ENCODE measurements at places on chromosomes 3 and 15.

GRCh38 chr3:108416111-108416869 lies 94.1 kb downstream of the MYH15 start:
- DNase-seq: no peak

GRCh38 chr15:70687482-70687881 lies 75.9 kb downstream of the UACA start:
- DNase-seq: no peak

- DNase-seq: no peak
These were observed 64.8 kb upstream of the THSD4 start for GRCh38 chr15:71050461-71050860.

GRCh38 chr3:132805071-132805470 lies 82.9 kb upstream of the NPHP3 start:
- DNase-seq: no peak

DNA sequence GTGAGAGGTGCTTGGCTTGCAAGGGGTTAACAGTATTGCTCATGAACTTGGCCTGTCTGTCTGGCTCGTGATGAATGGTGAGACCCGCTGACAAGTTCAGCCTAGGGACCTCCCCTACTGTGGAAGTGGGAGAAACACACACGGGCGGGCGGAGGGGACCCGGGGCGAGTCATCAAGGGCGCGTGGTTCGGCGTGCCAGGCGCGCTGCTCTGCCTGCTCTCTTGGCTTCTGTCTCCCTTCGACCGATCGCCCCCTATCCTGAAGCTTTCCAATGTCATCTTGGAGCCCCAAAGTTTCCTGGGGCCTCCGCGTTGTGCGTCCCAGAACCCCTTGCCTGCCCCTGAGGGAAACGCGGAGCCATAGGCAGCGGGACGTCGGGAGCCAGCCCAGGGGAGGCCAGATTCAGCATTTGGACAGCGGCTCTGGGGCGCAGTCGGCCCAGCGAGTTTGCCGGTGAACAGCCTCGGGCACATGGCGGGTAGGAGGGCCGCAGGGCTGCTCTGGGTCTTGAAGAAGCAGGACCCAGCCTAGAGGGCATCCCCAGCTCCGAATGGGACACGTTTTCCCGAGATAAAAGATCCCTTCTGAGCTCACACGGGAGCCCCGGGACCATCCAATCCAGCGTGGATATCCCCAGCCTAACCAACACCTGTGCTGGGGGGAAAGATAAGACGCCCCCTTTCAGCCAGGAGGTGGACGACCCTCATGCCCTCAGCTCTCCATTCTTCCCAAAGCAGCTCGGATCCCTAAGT lies 27.0 kb upstream of the POLG start:
- peak; percentile 82 for DNase-seq

DNA sequence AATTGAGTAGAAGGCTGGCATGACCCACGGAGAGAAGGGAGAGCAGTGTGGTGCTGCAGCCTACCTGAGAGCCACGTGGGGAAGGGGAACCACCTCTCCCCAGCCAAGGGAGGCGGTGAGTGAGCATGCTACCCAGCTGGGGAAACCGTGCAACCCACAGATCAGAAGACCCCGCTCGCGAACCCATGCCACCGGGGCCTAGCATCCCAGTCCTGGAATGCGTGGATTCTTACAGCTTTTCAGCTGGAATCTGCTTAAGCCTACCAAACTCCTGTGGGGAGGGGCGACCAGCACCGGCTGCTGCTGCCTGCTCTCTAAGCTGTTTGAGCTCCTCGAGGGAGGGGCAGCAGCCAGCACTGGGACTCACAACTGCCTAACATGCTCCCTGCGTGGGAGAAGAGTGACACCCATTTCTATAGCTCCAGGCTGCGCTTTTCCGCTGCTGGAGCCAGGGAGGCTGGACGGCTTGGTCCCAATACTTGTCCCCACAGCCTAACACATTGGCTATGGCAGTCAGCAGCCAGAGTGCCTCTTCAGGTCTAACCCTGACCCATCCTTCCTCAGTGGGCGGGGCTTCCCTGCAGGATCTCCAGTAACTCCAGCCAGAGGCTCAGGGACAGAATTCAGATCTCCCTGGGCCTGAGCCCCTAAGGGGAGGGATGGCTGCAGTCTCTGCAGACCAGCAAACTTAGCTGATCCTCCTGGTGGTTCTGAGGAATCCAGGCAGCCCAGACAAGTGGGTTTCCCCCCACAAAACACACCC lies 20.0 kb upstream of the TEX55 start:
- DNase-seq: no peak

GRCh38 chr3:185846037-185846436 lies 21.2 kb upstream of the IGF2BP2 start:
- no peak for DNase-seq

DNA sequence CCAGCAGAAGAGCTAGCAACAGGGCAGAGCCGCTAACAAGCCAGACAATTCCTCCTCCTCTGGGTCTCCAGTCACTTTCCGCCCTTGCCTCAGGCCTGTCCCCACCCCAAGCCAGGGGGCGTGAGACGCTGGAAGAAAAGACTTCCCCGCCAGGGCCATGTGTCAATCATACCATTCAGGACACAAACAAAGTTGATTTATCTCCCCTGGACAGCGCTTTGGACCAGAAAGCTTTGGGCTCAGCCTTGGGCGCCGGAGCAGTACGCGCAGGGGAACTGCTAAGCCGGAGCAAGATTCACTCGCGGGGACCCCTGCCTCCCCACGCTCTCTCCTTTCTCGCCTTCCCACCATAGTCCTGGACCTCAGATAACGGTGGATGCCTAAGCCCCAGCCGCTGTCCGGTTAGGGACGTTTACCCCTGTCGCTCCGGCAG lies 479 bp downstream of the LRRC2 start:
- DNase-seq: no peak

DNA sequence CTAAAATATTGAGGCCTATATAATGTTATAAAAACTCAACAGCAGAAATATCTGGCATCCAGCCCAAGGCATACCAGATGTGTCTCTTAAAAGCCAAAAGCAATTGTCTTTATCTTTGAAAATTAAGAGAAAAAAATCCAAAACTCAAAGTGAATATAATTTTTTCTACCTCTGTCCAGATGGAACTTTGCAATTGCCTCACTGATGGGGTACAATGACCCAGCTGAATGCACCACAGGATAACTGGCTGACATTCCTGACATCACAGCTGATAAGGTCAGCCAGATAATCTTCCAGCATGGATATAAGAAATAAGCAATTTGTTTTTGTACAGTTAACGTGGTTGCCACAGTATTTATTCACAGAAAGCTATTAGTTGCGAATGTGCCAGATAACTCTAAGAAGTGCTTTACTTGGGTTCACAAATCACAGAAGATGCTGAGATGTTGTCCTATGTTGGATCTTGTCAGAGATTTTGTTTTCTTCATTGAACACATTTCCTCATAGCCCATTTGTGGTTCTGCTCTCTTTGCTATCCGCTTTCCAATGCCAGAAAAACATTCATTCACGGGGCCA lies 566.9 kb upstream of the CCDC54 start:
- DNase-seq: no peak

GRCh38 chr3:171330938-171331337 lies 129.3 kb downstream of the TNIK start:
- no peak for DNase-seq

GRCh38 chr3:42680806-42681205 lies 4.5 kb upstream of the KLHL40 start:
- no peak for DNase-seq

DNA sequence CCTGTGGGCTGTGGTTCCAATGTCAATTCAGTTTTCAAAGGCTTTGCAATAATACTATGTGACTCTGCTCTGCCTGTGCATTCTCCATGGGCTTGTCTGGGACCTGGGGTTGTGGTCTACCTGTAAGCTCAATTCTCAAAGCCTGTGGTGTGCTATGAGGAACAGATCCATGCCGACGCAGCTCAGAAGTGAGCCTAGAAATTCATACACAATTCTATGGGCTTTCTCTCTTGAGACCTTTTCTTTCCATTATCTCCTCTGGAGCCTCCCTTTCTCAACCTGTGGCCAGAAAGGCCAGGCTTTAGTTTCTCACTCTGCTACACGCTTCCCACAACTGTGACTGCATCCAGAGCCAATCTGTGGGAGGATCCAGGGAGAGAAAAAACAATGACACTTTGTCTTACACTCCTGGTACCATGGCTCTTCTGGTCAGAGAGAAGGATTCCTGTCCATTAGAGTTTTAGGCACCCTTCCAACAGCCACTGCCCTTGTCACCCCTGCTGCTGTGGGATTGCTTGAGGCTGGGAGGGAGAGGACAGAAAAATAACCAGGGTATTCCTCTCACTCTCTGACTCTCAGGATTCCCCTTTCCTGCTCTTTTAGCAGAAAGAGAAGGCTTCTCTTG lies 34.1 kb upstream of the KLF13 start:
- DNase-seq: no peak

- DNase-seq: peak; percentile 47
These were observed 395.2 kb upstream of the TPM1 start for GRCh38 chr15:62647202-62647842.

GRCh38 chr3:193977622-193978021 lies 158.3 kb upstream of the HES1 start:
- DNase-seq: peak; percentile 49

DNA sequence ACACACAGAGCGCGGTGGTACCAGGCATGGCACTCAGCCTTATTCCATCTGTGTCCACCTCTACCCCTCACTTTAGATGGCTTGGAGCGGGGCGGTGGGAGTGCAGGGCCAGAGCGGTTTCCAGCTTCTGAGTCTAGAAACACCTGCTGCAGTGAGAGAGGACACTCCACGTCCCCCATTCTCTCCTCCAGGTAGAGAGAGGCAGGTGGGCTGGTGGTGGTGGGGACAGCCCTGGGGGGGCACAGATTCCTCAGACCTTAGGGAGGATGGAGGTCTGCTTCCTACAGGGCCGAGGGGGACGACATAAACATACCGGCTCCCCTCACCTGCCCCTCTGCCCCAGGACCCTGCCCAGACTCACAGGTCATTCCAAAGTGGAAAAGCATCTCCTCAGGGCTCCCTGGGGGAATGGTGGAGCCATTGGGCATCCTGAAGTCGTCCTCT lies 40.4 kb downstream of the MUC20 start:
- DNase-seq: no peak

GRCh38 chr3:158668506-158668905 lies 3.9 kb downstream of the LXN start:
- no peak for DNase-seq

GRCh38 chr3:37218206-37218605 lies 43.8 kb upstream of the LRRFIP2 start:
- no peak for DNase-seq

DNA sequence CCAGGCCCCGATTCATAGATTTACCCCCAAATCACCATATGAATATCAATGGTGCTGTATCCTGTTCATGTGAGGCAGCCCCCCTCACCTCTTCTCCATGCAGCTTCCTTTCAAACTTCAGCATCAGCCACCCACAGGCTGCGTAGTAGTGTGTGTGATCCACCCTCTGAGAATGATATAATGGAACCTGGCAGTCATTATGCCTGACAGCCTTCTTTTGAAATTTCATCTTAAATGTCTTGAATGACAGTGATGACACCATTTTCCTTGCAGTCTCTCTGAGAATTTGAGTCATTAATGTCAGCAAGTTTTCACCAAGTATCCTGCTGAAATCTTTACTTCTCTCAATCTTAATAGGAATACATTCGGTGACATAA lies 3.5 kb upstream of the CLRN1 start:
- DNase-seq: no peak

DNA sequence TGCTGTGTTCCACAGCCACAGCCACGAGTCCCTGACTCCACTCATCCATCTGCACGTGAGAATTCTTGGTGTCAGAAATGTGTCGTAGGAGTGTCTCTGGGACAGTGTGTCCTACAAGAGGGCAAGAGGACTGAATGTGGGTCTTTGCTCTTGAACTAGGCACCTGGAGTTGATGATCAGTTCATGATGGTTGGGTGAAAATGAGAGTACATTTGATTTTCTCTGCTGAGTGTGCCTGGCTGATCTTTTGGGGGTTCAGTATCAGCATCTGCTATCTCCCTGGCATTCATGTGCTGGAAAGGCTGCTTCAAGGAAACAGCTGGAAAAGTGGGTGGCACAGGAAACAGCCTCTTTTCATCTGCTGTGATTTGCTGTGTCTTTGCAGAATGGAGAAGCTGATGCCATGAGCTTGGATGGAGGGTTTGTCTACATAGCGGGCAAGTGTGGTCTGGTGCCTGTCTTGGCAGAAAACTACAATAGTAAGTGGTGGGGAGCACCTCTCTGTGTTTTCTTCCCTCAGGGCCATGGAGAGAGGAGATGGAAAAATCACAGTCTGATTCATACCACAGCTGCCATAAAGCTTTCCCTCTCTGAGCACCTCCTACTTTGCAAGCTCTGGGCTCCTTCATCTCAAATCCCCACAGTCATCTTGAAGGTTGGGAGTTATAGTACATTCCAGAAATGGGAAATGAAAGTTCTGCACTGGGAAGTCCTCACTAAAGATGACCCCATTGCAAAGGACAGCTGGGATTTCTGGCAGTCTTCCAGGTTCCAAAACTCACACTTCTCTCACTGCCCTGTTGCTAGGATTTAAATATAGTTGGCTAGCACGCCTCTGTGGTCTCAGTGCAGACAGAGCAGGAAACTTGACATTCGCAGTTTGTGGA lies 17.8 kb downstream of the TF start:
- DNase-seq: no peak

- peak; percentile 71 for DNase-seq
These were observed 82.2 kb upstream of the CTDSPL start for GRCh38 chr3:37779289-37780152.

GRCh38 chr3:51568036-51568435 lies 29.5 kb downstream of the RAD54L2 start:
- peak; percentile 90 for DNase-seq
